Left ventricle myocardium inferior (tissue), 1 donor: ENCODE measurements at places on chromosomes 6 and 20. TPM values are rescaled to one million over a fixed set of nuclear protein-coding genes. Genes with fewer than 3 reads are reported as not detected.

GRCh38 chr20:53195876-53196610 is 223.9 kb downstream of the TSHZ2 start:
- H3K4me1 ChIP-seq = no peaks in the 10 kb centered on the region
- H3K27ac ChIP-seq = no peak overlapping the region
- no peak overlapping the region for H3K4me3 ChIP-seq

GRCh38 chr6:21791581-21791980 is 198.0 kb downstream of the SOX4 start:
- H3K27ac ChIP-seq = no peak overlapping the region
- no peaks in the 10 kb centered on the region for H3K27me3 ChIP-seq
- H3K4me3 ChIP-seq = no peak overlapping the region

Gene TFAP2B
- total RNA-seq = not detected

GRCh38 chr6:125002406-125002741 is 40.1 kb downstream of the RNF217 start:
- DNase-seq = no peak
- peaks cover 43% of the 10 kb centered on the region for H3K4me1 ChIP-seq

DNA sequence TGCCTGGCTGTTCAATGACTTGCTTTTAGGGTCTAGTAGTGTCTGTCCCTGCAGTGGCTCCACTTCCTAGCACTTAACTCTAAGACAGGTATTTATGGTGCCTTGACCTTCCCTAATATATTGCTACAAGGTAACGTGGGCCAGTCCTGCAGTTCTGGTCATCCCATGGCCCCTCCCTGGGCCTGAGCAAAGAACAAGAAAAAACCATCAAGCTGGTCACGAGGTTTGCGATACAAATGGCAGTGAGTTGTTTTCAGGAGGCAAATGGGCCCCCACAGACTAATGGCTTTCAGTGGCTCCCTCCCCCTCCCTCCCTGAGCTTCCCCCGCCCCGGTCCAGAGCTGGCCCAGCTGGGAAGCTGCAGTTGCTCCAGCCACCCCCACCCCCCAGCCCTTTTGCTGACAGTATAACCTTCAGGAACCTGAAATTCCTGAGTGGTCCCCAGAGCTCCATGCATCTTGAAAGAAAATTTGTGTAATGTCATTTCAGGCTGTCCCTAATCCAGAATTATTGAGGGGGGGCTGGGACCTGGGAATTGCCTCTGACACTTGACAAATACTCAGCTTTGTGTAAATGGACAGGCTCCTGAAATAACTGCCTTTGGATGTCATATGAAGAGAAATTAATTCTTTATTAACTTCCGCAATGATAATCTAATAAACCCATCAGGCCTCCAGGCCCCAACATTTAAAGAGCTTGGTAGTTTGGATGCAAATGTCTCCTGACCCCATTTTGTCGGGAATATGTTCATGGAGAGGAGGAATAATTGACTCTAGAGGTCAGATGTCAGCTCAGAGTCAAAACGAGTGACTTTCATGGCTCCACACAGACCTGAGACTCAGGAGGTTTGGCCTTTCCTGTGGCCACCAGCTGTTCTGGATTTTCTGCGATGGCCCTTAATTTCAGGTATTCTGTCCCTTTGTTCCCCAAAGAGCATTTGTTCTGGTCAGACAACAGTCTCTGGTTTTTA is 153.2 kb upstream of the TOP1 start:
- no peaks in the 10 kb centered on the region for H3K4me1 ChIP-seq
- no peak overlapping the region for H3K27ac ChIP-seq
- no peak for DNase-seq

DNA sequence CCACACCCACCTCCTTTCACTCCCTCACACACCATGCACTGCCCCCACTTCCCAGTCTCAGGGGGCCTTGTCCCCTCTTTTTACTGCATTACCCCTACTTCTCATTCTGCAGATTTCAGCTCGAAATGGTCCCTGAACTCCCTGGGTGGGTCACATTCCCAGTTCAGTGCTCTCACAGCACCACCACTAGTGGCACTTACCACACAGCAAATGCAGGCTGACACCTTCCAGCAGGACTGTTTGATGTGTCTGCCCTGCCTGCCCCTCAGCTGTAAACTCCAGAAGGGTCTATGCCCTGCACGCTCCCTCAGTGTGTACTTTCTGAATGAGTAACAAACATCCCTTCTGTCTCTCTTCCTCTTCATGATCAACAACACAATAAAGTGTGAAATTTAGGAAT is 4.0 kb downstream of the DYNLT1 start:
- DNase-seq = no peak
- no peaks in the 10 kb centered on the region for H3K27me3 ChIP-seq
- H3K4me1 ChIP-seq = peaks cover 71% of the 10 kb centered on the region
- H3K4me3 ChIP-seq = no peak overlapping the region
- H3K36me3 ChIP-seq = peaks cover 32% of the 10 kb centered on the region

Gene LRRC73
- 1.6 TPM for total RNA-seq

Gene SNX9
- total RNA-seq = 31.9 TPM

- H3K4me3 ChIP-seq = no peak overlapping the region
- H3K27me3 ChIP-seq = no peaks in the 10 kb centered on the region
- DNase-seq = no peak
- no peak overlapping the region for H3K27ac ChIP-seq
Measured at GRCh38 chr20:20666359-20666758, 46.1 kb downstream of the RALGAPA2 start.

DNA sequence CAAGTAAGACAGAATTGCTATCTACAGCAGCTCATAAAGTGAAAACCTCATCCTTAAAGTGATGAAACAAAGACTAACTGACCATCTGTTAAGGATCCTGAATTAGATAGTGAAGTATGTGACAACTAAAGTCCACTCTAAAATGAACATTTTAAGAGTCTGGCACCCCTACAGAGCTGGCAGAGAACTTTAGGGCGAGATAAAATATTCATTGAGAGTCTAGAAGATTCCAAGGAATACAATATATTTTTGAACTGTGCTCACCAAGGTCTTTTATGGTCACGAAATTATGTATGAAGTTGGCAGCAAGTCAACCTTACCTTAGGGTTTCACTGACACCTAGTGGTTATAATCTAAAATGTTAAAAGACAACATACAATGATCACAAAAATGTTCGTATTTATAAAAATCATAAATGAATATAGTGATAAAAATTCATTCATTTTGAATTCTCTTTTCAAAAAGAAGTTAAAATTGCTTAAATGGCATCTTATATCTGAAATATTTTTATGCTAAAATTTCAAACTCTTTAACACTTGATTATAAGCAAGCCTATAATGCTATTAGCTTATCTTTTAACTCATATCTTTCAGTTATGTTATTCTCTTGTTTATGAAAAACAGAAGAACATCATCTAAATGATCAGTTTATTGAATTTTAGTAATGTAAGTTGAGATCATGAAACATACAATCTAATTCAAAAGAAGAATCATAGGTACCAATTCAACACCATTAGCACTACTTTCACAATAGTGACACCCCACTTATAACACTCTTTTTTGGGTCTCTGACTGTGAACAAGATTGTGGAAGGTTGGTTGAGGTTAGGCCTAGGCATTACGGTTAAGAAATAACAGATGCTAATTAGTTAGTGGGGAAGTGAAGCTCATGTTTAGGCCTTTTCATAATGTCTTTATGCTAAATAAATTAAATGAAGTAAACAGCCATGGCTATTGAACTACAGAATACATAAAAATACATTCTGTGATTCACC is 27.5 kb downstream of the RSPH3 start:
- peaks cover 29% of the 10 kb centered on the region for H3K36me3 ChIP-seq
- peaks cover 18% of the 10 kb centered on the region for H3K4me1 ChIP-seq
- no peak for DNase-seq
- no peak overlapping the region for H3K4me3 ChIP-seq
- no peaks in the 10 kb centered on the region for H3K27me3 ChIP-seq

- H3K27me3 ChIP-seq = no peaks in the 10 kb centered on the region
- peaks cover 25% of the 10 kb centered on the region for H3K36me3 ChIP-seq
- H3K27ac ChIP-seq = no peak overlapping the region
- H3K4me3 ChIP-seq = no peak overlapping the region
- no peak for DNase-seq
- peaks cover 4% of the 10 kb centered on the region for H3K4me1 ChIP-seq
Measured at GRCh38 chr20:33771938-33772337, 39.2 kb upstream of the CHMP4B start.

Gene PERP
- 53.9 TPM for total RNA-seq

Gene CHRNA4
- total RNA-seq = 0.38 TPM

- H3K36me3 ChIP-seq = no peaks in the 10 kb centered on the region
- DNase-seq = no peak
- peaks cover 3% of the 10 kb centered on the region for H3K4me1 ChIP-seq
- H3K27ac ChIP-seq = no peak overlapping the region
- no peak overlapping the region for H3K4me3 ChIP-seq
Measured at GRCh38 chr6:113587078-113587699, 270.0 kb upstream of the MARCKS start.

DNA sequence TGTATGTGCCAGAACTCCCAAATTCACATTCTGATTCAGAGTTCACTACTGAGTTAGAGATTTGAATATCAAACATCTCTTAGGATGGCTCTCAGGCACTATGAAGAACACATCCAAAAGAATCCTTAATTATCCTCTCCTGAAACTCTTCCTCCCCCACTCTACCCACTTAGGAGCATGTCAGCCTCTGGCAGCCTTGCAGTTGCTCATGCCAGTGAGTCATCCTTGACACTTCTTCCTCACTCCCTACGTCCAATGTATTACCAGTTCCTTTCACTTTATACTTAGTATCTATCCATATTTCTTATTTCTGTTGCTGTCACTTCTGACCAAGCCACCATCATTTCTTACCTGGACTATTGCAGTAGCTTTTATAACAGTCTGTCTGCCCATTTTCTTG is 192.0 kb upstream of the IMPG1 start:
- no peaks in the 10 kb centered on the region for H3K4me1 ChIP-seq
- H3K36me3 ChIP-seq = no peaks in the 10 kb centered on the region
- no peaks in the 10 kb centered on the region for H3K27me3 ChIP-seq
- no peak overlapping the region for H3K27ac ChIP-seq
- H3K4me3 ChIP-seq = no peak overlapping the region
- no peak for DNase-seq

GRCh38 chr6:135250234-135250633 is 69.1 kb downstream of the MYB start:
- peaks cover 17% of the 10 kb centered on the region for H3K27me3 ChIP-seq
- H3K27ac ChIP-seq = no peak overlapping the region
- H3K4me1 ChIP-seq = no peaks in the 10 kb centered on the region
- no peak for DNase-seq
- no peaks in the 10 kb centered on the region for H3K36me3 ChIP-seq

GRCh38 chr6:159572439-159573110 is 120.5 kb downstream of the SOD2 start:
- no peaks in the 10 kb centered on the region for H3K27me3 ChIP-seq
- DNase-seq = no peak
- no peaks in the 10 kb centered on the region for H3K36me3 ChIP-seq
- H3K4me3 ChIP-seq = no peak overlapping the region

DNA sequence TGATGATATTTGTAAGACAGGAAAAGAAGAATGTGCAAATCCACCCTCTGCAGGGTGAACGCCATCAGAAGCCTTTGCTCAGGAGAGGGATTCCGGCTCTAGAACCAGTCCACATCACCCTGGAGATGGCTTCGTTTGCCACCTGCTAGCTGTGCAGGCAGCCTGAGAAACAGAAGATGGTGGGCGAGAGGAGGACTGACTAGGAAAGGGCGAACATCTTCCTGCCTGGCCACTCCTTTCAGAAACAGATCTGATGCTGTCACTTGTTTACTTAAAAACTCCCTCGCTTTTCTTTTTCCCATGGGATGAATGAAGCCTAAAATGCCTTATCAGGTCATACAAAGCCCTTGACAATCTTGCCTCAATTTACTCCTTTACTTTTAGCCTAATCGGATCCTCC is 1.2 kb downstream of the PTPRA start:
- peaks cover 74% of the 10 kb centered on the region for H3K4me1 ChIP-seq
- peaks cover 3% of the 10 kb centered on the region for H3K36me3 ChIP-seq
- no peaks in the 10 kb centered on the region for H3K27me3 ChIP-seq
- H3K4me3 ChIP-seq = peak overlapping the region; percentile 89

DNA sequence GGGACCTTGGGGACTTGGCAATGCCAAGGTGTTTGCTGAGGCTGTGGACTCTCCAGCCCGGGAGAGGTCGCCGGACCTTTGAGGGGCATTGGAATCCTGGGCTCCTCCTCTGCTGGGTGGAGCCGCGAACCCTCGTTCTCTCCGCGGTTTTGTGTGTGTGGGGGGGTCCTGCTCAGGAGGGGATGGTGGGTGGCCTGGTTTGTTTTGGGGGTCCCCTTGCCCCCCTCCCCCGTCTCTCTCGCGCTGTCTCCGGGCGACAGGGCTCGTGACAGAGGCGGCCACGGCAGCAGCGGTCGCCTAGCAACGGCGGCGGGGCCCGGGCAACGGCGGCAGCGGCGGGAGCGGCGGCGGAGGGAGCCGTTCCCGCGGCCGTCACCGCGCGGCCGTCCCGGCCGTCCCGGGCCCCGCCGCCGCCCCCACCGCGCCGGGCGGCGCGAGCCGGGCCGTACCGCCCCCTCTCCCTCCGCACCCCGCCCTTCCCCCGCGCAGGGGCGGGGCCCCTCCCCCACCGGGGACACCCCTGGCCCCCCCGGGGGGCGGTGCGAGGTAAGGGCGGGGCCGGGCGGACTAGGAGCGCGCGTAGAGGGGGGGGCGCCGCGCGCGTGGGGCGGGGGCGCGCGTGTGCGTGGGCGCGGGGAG is 7.8 kb downstream of the SYNGAP1 start:
- H3K4me3 ChIP-seq = peak overlapping the region; percentile 68
- DNase-seq = peak; percentile 63
- peaks cover 80% of the 10 kb centered on the region for H3K4me1 ChIP-seq

DNA sequence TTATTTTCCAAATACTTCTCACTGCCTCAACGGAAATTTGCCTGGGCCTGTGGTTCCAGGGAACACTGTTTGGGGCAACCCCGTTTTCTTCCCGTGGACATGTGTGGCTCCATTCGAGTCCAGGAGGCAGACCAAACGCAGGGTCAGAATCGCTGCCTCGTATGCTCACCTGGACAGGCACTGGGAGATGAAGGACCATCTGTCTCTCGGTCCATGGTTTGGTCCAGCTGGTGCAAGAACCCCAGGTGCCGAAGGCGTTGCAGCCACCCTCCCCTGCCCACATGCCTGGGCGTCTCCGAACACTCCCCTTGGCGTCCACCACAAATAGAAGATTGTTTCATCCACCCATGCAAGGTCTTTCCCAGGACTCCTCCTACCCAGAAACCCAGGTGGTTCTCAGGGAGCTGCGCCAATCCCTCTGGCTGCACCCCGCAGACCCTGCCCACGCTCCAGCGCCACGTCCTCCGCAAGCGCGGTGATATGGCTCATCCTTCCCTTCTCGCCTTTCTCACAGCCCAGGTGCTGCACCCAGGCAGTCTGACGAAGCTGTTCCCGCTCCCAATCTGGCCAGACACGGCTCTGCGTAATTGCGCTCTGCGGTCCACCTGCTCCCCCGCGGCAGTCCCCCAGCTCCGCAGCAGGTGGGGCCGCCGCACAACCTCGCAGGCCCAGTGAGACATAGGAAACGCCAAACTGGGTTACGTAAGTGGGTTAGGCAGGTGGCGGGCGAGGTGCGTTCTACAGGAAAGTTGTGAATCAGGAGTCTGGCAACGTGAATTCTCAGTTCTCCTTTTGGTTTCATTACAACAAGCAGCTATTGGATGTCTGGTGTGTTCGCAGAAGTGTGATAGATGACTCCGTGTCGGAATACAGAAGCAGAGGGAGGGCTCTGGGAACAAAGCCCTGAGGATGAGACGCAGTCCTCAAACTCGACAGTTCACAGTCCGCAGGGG is 146.2 kb upstream of the ECI2 start:
- no peak overlapping the region for H3K27ac ChIP-seq
- DNase-seq = peak; percentile 38
- H3K36me3 ChIP-seq = no peaks in the 10 kb centered on the region
